Kidney epithelial cell (primary cell): ENCODE measurements at places on chromosomes 6 and 20.
A peak's percentile ranks its signal among the peaks of the same experiment; 100 is the strongest.

- no peak for DNase-seq
Measured at GRCh38 chr6:28867086-28867409, 56.7 kb downstream of the TRIM27 start.

- DNase-seq, result no peak
Measured at GRCh38 chr6:111211411-111212030, 124.2 kb downstream of the SLC16A10 start.

GRCh38 chr6:143098054-143098671 lies 37.5 kb downstream of the AIG1 start:
- no peak for DNase-seq

DNA sequence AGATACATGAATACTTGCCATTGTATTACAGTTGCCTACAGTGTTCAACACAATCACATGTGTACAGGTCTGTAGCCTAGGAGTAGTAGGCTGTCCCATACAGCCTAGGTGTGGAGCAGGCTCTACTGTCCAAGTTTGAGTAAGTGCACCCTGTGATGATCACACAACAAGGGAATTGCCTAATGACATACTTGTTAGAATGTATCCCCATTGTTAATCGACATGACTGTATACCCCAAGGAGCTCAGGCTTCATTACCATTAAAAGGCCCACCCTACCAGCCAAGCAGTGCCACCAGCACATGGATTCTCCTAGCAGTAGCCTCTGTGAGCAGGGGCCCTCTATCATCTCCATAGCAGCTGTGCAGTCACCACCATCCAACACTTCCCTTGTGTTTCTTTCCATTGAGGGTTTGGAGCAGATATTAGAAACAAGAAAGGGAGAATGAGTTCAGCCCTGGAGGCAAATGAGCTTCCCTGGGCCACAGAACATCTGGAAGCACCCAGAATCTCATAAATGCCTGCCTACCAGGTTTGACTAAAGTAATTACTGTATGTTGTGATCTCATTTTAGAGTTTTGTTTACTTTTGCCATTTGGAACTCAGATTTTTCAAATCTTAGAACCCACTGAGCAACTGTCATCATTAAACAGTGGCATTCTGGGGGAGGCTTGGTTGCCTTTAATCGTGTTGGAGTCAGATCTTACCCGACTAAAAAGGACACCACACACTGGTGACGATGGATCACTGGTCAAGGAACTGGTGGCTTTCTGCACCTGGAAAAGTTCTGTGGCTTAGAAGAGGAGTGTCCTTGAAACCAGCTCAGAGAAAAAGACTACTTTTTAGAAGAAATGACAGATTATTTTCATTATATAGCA lies 104.9 kb downstream of the TULP4 start:
- DNase-seq, result no peak

GRCh38 chr6:156699017-156699421 lies 78.2 kb upstream of the ARID1B start:
- DNase-seq, result peak; percentile 54

DNA sequence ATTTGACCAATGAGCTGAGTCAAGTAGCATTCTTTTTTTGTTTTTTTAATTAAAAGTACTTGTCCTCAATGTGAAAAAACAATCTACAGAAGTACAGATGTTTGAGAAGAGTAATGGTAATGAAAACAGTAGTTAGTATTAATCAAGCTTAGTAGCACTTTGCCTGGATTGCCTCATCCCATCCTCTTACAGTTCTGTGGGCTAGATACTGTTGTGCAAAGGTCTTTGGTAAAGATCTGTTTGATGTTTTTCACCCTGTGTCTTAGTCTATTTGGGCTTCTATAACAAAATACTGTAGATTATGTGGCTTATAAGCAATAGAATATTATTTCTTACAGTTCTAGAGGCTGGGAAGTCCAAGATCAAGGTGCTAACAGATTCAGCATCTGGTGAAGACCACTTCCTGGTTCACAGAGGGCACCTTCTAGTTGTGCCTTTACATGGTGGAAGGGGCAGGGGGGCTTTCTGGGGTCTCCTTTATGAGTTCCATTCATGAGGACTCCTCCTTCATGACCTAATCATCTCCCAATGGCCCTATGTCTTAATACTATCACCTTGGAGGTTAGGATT lies 84.3 kb downstream of the SHLD1 start:
- no peak for DNase-seq

DNA sequence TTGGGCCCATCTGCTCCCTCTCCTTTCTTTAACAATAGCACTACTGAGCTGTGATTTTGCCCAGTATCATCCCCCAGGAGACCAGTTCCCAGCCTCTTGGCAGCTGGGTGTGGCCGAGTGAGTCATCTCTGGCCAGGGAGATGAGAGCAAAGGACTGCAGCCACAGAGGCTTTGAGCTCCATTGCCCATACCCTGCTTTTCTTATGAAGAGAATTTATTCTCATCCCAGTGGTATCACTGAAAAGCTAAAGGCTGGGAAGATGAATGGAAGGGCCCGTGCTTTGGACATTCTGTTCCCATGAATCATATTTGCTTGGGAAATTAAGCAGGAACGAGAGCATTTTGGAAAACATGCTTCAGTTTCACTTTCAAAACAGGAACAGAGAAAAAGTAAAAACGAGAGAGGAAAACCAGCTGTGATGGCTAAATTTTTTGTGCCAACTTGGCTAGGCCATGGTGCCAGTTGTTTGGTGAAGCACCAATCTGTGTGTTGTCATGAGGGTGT lies 14.9 kb downstream of the CST3 start:
- peak; percentile 86 for DNase-seq

DNA sequence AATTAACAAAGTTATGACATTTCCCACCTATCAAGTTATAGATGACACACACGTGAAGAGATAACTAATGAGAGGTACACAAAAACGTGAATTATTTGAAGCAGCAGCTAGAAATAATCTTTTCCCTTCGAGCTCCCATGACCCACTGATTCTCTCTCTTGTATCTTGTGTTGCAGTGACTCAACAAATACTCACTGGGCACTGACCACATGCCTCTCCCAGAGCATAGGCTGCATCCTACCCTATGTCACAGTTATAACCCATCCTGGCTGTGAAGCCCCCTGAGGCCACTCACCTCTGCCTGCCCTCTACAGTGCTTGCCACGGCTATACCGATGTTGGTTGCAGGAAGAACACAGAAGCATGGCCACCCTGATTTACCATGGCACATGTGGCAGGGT lies 91.8 kb downstream of the INSM1 start:
- no peak for DNase-seq

DNA sequence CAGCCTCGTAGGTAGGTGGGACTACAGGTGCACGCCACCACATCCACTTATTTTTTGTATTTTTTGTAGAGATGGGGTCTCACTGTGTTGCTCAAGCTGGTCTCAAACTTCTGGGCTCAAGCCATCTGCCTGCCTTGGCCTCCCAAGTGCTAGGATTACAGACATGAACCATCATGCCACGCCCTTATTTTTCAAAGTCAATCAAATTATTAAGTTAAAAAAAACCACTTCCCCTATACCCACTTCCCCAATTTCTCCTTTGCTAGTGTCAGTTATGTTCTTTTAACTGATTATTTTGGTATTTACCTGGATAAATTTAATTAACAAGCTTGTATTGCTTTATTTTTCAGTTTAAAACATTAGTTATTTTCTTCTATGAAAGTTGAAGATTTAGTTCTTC lies 49.6 kb downstream of the RIOK1 start:
- DNase-seq, result no peak

- no peak for DNase-seq
Measured at GRCh38 chr6:83185096-83185495, 8.0 kb downstream of the PGM3 start.

GRCh38 chr20:63150391-63150898 lies 65.5 kb downstream of the YTHDF1 start:
- DNase-seq, result no peak

GRCh38 chr6:98574984-98575383 lies 259.4 kb upstream of the POU3F2 start:
- DNase-seq, result no peak

- no peak for DNase-seq
Measured at GRCh38 chr20:16929756-16930155, 181.6 kb downstream of the OTOR start.
